Neural cell (in vitro differentiated cells): ENCODE measurements at places on chromosomes 6 and 20. TPM values are rescaled to one million over a fixed set of nuclear protein-coding genes. Genes with fewer than 3 reads are reported as not detected.

PPP1R16B gene
- 1.9 and 2.2 TPM in 2 replicates for polyA plus RNA-seq

NTSR1 gene
- polyA plus RNA-seq = 0.05 and 0.22 TPM in 2 replicates

NNAT gene
- 996 and 1,180 TPM in 2 replicates for polyA plus RNA-seq

SUMO4 gene
- not detected in 2 replicates for polyA plus RNA-seq

APOBEC2 gene
- not detected in 2 replicates for polyA plus RNA-seq

TSPO2 gene
- polyA plus RNA-seq = not detected in 2 replicates

ECT2L gene
- polyA plus RNA-seq = not detected in 2 replicates

ABHD12 gene
- polyA plus RNA-seq = 32.3 and 48.4 TPM in 2 replicates

XKR7 gene
- polyA plus RNA-seq = 9.6 and 12.8 TPM in 2 replicates

LY6G6D gene
- not detected in 2 replicates for polyA plus RNA-seq

CTSZ gene
- polyA plus RNA-seq = 0.31 and 0.78 TPM in 2 replicates

SMLR1 gene
- not detected in 2 replicates for polyA plus RNA-seq

C6orf118 gene
- polyA plus RNA-seq = 5.2 and 8.7 TPM in 2 replicates

CD109 gene
- 0.07 and 0.16 TPM in 2 replicates for polyA plus RNA-seq

SH3BGRL2 gene
- polyA plus RNA-seq = 22.7 and 25.3 TPM in 2 replicates

NFYA gene
- 17.1 and 22.1 TPM in 2 replicates for polyA plus RNA-seq

GRM4 gene
- polyA plus RNA-seq = 2.1 and 3.7 TPM in 2 replicates

AVP gene
- not detected in 2 replicates for polyA plus RNA-seq

GPLD1 gene
- polyA plus RNA-seq = 11.0 and 14.3 TPM in 2 replicates

DUSP15 gene
- polyA plus RNA-seq = 62.7 and 68.9 TPM in 2 replicates

HLA-DQA2 gene
- polyA plus RNA-seq = not detected in 2 replicates

MATN4 gene
- not detected in 2 replicates for polyA plus RNA-seq

KHDC1L gene
- polyA plus RNA-seq = not detected in 2 replicates

TENT5A gene
- 0.47 and 0.64 TPM in 2 replicates for polyA plus RNA-seq

VGLL2 gene
- not detected in 2 replicates for polyA plus RNA-seq

ADNP gene
- polyA plus RNA-seq = 78.5 and 81.4 TPM in 2 replicates

ADGRG6 gene
- polyA plus RNA-seq = 0.37 and 0.66 TPM in 2 replicates

RAET1G gene
- not detected in 2 replicates for polyA plus RNA-seq

PACRG gene
- polyA plus RNA-seq = 6.9 and 16.6 TPM in 2 replicates

CGAS gene
- 0.10 and 0.53 TPM in 2 replicates for polyA plus RNA-seq

PBOV1 gene
- polyA plus RNA-seq = not detected in 2 replicates

TREM1 gene
- polyA plus RNA-seq = not detected in 2 replicates

RGS17 gene
- polyA plus RNA-seq = 38.0 and 44.9 TPM in 2 replicates

PM20D2 gene
- 27.6 and 28.2 TPM in 2 replicates for polyA plus RNA-seq
